ENCODE measurements at places on chromosomes 11 and 22.

- DNase-seq: no peak
These were observed 400.0 kb downstream of the ETS1 start for GRCh38 chr11:128187377-128187776.

GRCh38 chr22:38104084-38104483, 6.4 kb downstream of the BAIAP2L2 start:
- no peak for DNase-seq

DNA sequence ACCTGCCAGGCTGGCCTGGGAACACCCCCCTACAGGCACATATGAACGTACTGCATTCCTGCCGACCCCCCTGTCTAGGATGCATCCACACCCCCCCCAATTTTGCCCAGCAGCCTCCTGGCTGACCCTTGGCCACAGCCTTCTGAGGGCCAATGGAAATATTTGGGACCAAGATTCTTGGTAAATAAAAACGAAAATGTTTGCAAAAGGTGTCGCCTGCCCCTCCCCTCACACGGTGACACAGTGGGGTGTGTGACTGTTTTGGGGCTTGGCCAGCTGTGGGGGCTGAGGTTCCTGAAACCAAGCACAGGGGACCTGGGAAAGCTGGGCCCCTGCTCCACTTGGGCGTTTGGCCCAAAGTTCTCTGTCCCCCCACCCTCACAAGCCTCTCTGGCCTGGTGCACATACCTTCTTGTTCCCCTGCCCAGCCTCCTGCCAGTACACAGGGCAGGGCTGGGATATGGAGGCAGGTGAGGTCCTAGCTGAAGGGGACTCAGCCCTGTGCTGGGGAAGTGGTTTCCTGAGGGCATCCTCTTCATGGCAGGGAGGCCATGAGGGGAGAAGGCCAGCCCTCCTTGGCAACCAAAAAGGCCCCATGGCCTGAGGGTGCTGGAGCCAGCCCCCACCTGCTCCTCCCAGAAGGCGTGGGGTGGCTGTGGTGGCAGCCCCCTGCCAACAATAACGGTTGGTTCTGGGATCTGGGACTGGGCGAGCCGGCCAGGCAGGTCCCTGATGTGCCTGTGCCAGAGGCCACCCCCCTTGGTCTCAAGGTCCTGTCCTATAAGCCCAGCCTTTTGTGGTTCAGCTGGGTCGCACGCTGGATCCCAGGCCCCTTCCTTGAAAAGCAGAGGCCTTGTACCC, 2.1 kb upstream of the CRACR2B start:
- DNase-seq: no peak

DNA sequence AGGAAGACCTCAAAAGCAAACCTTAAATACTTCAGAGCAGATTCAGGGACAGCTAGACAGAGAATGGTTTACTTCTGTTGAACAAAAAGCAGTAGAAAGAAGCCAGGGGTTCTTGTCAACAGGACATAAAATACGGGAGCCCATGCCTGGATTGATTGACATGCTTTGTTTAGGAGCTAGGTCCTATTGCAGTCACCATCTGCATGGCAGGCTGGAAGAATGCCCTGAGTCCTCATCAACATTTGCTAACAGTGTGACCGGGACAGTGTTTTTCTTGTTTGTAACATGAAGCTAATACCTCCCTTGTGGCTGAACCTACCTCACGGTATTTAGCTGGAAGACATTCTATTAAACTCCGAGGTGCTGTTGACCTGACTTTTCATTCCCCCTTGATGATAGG, 225.4 kb downstream of the NTM start:
- no peak for DNase-seq

DNA sequence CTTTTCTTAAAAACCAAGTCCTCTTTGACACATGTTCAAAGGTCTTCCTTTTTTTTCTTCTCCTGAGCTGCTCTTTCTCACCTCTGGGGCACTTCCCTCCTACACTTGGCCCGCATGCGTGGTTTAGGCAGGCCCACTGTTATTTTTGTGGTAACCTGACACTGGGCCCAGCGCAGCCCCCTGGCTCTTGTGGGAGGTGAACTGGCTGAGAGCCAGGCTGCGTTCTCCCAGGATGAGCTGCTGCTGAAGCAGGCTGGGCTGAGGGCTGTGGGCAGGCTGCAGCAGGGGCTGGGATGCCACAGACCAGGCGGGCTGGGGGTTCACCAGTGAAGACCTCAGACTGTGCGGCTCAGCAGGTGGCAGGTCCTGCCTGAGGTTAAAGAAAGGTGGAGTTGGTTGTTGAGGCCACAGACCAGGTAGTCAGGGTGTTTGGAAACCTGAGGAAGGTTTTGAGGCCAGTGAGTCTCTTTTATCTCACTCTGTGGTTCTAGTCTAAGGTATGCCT, 72.4 kb downstream of the TEAD1 start:
- peak; percentile 82 for DNase-seq

DNA sequence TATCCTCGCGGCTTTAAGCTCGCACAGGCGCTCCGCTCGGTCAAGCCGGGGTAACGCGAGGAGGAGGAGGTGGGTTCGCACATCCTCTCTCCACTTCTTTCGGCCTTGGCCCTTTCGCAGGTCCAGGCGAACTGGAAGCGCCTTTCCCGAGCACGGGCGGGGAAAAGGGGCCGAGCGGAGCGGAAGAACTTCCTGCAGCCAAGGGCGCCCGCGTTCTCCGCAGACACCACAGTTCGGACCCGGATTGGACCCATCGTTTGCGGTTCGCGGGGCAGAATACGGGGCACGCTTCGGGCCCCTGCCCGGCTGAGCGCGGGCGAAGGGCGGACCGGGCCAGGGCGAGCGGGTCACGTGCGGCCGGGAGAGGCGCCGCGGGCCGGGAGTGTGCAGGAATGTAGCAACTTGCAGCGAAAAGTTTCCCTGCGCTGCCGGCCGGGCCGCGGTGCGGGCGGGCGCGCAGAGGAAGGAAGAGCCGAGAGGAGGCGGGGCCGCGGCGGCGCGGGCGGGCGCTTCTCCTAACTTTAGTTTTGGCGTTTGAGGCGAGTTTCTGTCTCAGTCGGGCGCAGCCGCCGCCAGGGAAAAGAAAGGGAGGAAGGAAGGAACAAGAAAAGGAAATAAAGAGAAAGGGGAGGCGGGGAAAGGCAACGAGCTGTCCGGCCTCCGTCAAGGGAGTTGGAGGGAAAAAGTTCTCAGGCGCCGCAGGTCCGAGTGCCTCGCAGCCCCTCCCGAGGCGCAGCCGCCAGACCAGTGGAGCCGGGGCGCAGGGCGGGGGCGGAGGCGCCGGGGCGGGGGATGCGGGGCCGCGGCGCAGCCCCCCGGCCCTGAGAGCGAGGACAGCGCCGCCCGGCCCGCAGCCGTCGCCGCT, at the start of gene YAP1:
TSS of gene YAP1 (plus strand) at position 552 of the 865 bp plus-strand sequence. CDS start 402 bp downstream, outside the sequence.
- DNase-seq: no peak

GRCh38 chr11:32840587-32840986, 10.9 kb downstream of the PRRG4 start:
- no peak for DNase-seq

DNA sequence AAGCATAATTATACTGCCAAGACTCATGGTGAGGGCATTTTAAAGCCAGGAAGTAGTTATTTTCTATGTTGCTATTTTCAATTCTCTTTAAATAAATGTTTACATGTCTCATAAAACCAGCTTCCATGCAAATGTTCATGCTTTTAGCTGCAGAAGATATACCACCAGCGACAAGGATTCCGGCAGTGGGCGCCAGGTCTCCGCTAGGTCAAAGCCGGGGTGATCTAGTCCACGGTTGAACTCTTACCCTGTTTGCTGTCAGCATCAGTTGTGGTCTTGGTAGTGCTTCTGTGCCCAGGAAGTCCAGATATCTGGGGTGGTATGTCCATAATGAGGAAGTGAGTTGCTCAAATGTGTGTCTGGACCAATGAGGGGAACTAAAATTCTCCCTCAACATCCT, 265.7 kb downstream of the BRD1 start:
- no peak for DNase-seq

DNA sequence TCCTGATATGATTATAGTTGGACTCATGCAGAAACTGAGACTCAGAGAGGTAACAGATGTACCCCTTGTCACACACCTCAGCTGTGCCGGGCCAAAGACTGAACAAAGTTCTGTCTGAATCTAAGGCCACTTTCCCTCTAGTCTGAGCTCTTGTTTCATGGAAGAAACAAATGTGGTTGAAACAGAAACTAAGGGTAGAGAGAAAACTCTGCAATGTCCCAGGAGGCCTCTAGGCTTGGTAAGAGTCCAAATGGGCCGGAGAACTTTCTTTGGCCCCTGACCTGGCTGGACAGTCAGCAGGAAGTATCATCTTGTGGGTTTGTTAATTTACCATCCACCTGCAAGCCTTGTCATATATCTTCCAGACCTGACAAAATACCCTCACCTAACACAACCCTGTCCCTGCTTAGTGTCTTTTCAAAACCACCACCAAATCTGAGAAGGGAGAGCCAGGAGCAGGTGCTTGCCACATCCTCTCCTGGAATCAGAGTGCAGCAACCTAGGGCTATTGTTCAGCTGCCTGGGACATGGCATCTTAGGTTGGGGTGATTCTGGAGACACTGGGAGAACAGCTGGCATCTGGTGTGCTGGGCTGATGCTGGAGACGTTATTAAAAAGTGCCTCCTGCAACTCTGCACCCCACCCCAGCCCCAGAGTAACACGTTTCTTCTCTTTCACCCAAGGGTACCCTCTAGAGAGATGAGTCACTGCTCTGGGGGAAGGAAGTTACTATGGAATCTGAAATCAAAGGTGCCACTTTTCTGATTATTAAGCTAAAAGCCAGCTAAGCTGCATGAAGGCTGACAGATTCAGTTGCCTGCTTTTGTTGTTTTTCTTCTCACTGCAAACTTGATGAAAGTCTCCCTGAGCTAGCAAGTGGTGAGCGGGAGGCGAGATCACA, 126.3 kb upstream of the TIMP3 start:
- no peak for DNase-seq

- peak; percentile 47 for DNase-seq
These were observed 450.4 kb downstream of the MIAT start for GRCh38 chr22:27107824-27108223.

GRCh38 chr11:34614344-34615104, 6.4 kb upstream of the EHF start:
- no peak for DNase-seq

- no peak for DNase-seq
These were observed 5.7 kb upstream of the TTLL8 start for GRCh38 chr22:50063589-50064393.

- no peak for DNase-seq
These were observed 695 bp downstream of the PEX26 start for GRCh38 chr22:18078329-18079041.

DNA sequence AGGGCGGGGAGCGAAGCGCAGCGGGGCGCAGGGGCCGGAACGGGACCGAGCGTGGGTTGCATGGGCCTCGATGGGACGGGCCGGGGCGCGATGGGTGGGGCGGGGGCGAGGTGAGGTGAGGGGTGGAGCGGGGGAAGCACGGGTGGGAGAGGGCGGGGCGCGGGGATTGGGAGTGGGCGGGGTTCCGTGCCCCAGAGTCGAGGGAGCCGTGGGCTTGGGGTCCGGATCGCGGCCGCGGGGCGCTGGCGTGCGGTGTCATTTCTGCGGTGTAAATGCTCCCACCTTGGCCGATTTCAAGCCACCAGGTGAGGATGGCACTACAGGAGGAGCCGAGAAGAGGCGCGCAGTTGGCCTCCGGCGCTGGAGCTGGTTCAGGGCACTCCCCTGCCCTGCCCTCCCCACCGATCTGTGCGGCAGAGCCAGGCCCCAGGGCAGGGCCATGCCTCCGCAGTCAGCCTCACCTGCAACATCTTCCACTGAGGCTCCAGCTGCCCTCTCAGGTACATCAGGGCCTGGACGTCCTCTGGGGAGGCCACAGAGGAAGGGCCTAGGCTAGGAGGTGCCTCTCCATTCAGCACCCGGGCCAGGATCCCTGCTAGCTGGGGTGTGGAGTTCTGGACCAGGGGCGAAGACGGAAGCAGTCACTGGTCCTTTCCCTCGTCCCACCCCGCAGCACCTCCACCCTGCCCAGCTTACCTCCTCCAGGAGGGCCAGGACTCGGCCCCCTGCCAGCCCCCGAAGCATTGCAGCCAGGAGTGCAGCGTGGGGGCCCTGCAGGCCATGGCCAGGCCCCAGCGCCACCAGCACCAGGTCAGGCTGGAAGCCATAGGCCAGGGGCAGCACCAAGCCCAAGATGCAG, 620 bp upstream of the TUBGCP6 start:
- no peak for DNase-seq
